ENCODE measurements at places on chromosomes 3 and 15.
A peak's percentile ranks its signal among the peaks of the same experiment; 100 is the strongest.

- no peak for DNase-seq
These were observed 156.3 kb downstream of the STT3B start for GRCh38 chr3:31688984-31689383.

DNA sequence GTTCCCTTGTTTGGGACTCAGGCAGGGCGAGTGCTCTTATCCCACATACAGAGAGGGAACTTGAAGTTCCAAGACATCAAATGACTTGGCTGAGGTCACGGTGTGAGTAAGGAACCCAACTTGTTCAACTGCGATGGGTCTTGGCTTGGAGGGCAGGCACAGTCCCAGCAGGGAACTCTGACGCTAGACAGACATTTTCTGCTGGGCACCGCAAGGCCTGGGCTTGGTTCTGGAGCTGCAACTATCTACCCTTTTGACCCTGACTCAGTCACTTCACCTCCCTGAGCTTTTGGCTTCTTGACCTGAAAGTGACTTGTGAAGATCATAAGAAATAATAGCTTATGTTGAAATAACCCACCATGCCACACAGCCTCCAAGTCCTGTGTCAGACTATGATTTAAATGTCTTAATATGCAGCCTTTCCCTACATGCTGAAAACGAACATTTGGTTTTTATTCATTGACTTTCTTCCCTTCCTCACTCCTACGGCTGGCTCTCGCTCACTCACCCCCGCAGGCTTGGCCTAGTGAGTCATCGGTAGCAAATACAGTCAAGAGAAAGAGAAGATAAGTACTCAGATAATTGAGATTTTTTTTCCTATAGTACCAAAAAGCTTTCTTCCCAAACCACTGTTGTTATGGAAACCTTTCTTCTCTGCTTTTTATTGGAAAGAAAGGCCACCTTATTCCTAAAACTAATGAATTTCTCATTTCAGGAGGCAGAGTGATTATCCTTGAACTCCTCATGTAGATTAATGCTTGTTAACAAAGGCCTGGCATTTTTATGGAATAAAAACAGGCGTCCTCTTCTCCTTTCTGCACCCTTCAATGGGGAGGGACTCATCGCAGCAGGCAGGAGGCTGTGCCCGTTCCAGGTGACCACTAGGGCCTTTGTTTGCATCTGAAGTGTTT is 178.4 kb downstream of the ATP10A start:
- DNase-seq: peak; percentile 82

- no peak for DNase-seq
These were observed 105.7 kb downstream of the DPH6 start for GRCh38 chr15:35440265-35440664.

DNA sequence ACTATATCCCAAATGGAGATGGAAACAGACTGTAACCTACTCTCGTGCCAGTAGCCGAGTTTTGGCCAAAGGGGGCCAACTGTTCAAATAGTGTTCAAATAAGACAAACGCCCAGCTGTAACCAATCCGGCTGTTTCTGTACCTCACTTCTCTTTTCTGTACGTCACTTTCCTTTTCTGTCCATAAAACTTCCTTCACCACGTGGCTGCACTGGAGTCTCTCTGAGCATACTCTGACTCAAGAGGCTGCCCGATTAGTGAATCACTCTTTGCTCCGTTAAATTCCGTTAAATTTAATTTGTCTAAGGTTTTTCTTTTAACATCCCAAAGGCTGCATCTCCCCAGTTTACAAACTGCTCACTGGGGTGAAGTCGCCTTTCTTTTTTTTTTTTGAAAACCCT is 219.2 kb upstream of the P2RY1 start:
- no peak for DNase-seq

DNA sequence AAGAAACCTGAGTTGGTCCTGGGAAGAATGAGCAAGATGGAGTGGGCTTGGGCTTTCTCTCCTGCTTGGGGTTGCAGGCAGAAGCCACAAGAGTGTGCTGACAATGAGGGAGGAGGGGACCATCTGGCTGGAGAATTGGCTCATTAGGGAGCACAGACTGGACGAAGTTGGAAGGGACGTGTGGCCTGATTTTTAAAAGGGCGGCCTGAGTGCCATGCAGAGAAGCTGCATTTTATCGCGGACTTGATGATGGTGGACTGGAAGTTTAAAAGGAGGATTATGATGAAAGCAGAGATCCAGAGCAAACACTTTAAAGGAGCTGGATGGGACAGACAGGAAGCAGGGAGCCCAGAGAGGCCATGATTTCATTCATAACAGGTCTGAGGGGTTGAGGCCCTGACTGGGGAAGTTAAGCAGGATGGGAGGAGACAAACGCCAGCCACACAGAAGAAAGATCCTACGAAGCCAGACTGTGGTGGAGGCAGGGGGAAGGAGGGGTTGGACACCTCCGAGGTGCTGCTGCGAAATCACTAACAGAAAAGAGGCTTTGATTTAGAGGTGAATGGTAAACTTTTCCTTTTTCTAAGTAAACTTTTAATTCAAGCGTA is 23.6 kb downstream of the TLNRD1 start:
- DNase-seq: no peak

DNA sequence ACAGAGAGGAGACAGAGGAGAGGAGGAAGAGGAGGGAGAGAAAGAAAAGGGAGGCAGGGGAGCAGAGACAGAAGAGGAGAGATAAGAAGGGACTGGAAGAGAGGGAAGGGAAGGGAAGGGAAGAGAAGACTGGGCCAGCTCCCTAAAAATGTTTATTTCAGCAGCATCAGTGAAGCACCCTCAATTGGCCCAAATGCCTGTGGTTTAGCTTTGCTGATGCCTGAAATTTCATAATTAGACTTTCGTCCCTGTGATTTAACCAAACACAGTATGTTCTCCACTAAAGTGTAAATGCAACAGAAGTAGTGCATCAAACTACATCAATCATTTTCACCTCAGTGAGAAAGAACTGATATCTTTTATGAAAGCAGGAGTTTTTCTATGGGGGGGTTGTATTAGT is 55.9 kb downstream of the NOX5 start:
- DNase-seq: no peak

DNA sequence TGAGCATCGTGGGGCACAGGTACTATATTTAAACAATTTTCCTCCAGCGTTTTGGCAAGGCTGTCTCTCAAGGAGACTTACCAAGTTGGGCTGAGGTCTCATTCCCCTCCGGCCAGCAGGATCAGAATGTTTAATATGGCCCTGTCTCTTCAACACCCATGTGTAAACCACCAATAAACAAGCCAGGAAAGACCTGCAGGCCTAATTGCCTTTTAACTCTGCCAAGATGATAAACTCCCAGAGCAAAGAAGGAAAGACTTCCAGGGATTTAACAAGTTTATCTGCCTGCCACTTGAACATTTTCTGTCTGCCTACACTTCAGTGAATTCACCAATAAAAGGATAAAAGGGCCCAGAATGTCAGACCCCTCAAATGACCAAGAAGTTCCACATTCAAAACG is 130.3 kb upstream of the WNT5A start:
- DNase-seq: no peak

DNA sequence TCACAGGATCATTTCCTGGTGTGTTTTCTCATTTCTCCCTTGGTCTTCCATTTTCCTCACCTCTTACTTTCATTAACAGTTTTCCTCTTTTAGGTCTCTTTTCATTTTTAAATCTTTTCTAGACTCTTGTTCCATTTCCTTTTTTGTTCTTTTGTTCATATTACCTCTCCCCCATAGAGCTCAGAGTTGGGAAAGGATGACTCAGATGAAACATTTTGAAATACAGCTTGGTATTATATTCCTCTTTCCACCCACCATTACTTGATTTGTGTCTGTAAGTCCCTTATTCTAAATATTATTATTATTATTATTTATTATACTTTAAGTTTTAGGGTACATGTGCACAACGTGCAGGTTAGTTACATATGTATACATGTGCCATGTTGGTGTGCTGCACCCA is 153.1 kb downstream of the VGLL3 start:
- DNase-seq: no peak

DNA sequence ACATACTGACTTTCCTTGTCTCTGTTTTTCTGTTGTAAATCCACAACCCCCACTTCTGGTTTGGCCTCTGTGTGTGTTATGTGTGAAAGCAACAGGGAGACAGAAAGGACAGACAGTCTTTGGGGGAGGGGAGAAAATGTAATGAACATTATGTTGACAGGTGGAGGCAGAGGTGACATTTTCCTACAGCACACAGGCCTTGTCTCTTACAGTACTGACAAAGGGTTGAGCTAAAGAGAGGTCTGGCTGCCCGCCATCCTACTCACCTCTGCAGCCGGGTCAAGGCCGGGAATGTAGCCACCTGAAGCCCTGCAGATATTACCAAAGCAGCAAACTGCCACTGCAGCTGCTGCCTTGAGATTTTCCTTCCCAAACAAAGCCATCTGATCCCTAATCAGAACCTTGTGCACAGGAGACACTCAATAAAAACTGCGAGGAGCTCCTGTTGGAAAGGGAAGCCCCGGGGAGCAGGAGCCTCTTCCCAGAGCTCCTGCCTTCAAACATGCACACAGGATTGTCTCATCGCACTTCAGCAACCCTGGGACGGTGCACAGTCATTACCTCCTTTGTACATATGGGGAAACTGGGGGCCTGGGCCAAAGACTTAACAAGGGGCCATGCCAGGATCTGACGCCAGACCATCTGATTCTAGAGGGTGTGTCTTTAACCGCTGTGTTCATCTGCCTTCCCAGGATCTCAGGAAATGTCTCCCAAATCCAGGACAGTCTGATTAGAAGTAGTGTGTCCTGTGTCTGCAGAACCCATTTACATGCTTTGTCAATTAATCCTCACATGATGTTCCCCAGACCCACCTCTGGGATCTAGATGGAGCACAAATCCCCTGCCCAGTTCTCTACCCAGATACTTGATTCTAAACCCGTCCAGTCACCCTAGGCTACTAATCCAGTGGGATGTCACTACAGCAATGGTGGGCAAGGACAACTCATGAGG is 14.2 kb downstream of the MYO5C start:
- no peak for DNase-seq

- no peak for DNase-seq
These were observed 511.3 kb downstream of the OCA2 start for GRCh38 chr15:27587810-27588209.

DNA sequence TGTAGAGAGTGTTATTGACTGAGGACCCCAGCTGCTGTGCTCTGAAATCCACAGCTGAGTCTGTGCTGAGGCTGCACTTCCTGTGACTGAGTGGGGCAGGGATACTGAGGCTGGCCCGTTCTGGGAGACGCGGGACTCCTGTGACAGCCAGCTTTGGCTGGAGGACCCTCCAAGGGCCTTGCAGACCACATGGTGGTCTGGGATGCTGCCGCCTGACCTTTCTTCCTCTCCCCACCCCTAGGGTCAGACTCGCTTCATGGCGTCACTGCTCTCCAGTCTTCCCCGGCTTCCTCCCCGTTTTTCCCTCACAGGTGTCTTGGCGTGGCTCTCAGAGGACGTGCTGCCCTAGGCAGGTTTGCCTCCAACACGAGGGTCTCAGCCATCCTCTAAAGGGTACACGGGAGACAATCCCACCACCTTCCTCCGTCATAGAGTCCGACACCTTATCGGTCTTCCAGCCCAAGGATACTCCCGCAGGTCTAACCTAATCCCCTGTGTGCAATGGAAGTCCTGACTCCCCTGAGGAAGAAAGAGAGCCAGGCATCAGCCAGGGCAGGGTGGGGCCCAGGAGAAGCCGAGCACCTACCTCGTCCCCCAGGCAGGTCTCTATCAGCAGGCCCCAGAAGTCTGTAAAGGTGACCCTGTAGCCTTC is 19.9 kb upstream of the EHD4 start:
- no peak for DNase-seq

DNA sequence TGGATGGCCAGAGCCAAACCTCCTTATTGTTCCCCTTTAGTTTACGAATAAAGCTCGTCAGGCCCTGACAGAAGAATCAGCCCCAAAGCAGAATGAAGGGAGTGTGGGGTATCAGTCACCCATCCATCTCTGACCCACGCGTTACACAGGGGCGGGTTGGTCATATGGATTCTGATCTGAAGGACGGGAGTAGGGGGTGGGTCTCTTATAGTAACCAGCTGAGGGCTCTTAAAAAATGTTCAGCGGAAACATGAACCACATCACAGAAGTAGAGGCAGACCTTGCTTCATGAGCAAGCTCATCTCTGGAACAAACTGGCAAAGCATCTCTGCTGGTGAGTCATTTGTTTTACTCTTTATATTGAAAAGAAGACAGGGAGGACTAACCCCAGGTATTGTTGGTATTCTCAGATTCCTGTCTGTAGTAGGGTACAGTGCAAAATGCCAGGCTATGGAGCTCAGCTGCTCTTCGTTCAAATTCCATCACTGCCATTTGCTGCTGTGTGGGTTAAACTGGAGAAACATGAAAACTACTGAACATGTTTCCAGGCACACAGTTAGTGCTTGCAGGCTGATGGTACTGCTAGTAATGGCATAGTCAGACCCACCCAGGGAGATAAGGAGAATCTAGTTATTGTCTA is at the start of gene CXCR6:
CXCR6 (plus strand) TSS at position 258 of the 640 bp plus-strand sequence. CDS start 3,018 bp downstream, outside the sequence.
- DNase-seq: peak; percentile 7

DNA sequence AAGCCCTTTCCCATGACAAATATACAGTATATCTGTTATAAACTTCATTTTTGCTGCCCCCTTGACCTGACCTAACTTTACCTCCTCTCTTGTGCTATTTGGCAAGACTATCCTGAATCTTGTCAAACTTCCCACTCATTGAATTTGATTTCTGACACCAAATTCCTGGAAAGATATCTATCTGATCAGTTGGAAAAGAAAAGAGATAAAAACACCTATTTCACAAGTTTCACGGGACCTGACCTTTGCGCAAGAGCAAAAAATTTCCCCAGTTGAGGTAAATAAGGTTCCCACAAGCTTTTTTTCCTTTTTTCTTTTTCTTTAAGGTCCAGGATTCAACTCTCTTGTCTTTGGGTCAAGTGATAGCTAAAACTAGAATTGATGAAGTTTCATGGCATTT is 189.2 kb upstream of the LPP start:
- DNase-seq: no peak

DNA sequence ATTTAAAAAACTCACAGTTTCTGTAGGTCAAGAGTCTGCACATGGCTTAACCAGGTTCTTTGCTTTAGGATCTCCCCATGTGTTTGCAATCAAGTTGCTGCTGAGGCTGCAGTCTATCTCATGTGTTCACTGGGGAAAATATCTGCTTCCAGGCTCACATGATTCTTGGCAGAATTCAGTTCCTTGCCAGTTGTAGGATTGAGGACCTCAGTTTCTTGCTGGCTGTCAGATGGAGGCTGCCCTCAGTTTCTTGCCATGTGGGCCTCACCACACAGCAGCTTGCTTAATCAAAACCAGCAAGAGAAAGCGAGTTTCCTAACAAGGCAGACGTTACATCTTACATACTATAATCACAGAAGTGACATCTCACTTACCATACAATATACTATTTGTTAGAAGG is 10.0 kb upstream of the TBC1D5 start:
- DNase-seq: no peak

DNA sequence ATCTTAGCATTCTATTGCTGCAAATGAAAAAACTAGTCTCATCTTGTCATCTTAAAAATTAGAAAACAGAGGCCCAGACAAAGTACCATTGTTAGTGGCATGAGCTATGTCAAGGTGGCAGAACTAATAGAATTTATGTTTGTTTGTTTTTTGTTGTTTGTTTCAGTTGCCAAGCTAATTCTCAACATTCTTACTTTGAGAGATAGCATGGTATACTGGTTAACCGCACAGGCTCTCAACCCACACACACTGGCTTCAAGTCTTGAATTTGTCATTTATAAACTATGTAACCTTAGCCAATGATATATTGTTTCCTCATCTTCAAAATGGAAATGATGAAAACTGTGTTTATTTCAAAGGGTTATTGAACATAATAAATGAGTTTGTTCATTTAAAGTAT is 367.6 kb upstream of the PLSCR5 start:
- DNase-seq: peak; percentile 39
